ENCODE measurements at places on chromosomes 7 and 10.

GRCh38 chr7:46294381-46294780 is 373.3 kb upstream of the IGFBP3 start:
- no peak for DNase-seq

- DNase-seq, result no peak
Observed at GRCh38 chr10:52577047-52577446, 195.5 kb downstream of the MBL2 start.

DNA sequence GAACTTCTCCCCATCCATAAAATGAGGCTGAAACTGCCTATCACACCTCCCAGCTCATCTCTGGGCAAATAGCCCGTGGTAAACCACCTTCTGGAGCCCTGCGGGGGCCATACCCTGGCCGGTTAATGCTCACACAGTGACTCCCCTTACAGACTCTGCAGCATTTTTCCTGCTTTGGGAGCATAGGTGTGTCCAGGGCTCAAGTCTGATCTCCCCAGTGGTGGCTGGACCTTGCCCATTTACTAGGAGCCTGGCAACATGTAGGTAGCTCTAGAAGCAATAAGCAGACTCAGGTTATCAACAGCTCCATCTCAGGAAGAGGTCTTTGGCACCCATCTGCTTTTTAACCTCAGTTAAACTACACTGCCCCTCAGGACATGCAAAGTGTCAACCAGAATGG is 5.5 kb upstream of the CDHR1 start:
- DNase-seq, result no peak

- no peak for DNase-seq
Observed at GRCh38 chr7:91293136-91293535, 28.9 kb downstream of the FZD1 start.

GRCh38 chr10:15877836-15878576 is 17.7 kb upstream of the MINDY3 start:
- no peak for DNase-seq

GRCh38 chr10:44977287-44978212 is 1.1 kb downstream of the DEPP1 start:
- no peak for DNase-seq

DNA sequence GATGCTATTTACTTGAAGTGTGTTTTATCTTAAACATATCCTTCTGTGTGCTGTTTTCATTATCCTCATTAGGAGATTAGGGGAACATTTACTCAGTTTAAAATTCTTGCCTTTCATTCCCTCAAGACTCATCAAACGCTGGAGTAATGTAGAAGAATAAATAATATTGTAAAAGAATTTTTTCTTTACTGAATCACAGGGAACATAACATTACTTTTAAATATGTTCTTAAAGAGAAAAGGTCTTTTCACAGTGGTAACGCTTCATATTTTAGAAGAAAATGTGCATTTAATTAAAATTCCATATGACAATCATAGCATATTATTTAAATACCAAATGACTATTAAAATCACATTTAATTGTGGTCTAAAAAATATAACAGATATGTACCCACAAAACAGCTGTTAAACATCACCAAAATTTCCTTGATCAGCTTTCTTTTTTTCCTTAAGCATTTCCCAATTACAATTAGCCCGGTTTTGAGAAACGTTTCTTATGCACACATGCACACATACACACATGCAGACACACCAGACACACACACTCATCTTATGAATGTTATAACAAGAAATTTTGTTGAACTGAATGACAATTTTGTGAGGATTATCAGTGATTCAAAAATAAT is 102.0 kb upstream of the GLI3 start:
- DNase-seq, result no peak

DNA sequence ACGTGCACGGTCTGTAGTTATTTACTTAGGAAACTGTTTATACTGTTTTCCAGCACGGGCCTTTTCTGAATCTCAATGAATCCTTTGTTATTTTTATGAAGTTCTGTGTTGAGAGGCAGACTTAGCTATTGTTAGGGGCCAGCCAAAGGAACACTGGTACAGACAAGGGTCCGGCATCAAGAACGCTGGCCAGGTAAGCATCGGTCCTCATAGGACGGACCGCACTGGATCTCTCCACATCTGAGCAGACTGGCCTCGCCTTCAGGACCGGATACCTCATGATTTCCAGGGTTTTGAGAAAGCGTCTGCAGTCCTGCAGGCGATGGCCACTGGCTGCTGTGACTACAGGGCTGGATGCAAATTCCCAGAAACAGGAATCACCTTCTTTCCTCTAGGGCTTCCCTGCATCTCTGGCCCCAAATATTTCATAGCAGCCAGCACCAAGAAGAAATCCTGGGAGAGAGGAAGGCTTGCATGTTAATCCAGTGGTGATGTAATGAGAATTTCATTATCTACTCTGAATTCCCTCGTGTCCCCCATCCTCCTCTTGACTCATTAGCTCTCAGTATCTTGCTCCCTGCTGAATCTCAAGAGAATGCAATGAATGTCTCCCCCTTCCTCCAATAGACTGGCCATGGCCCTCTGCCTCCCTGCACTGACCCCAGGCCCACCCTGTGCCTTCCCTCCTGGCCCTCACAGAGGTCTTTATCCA is 325.4 kb upstream of the NPVF start:
- no peak for DNase-seq

GRCh38 chr10:88989824-88990383 is 694 bp upstream of the FAS start:
- no peak for DNase-seq

- DNase-seq, result no peak
Observed at GRCh38 chr7:96400518-96400917, 78.6 kb upstream of the SLC25A13 start.

DNA sequence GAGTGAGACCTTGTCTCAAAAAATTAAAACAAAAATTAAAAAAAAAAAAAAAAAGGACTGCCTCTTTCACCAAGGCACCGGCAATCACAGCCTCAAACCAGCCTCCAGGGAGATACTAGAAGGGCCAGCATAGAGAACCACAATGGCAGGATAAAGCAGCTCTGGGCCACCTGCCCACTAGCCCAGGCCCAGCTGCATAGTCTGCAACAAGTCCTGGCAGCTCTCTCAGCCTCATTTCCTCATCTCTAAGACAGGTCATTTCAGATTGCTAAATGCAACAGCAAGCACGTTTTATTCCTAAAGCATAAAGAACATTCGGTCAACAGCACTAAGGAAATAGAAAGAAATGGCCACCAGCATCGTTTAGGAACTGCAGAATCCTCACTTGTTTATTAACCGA is 28.8 kb downstream of the XPNPEP1 start:
- DNase-seq, result no peak

DNA sequence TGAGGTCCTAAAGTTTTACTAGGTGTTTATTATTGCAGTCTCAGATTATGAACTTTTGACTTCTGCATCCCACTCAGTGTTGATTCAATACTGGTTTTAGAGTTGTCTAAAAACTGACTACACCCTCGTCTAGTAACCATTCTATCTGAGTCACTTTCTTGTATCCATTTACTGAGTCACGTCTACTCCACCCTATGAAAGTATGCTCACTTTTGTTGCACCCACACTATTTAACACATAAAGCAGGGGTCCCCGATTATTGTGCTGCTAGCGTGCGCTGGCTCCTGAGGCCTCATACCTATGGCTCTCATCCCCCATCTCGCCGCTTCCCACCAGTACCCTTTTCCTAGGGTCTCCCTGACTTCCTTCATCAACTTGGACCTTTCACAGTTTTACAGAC is 2.0 kb downstream of the SAMD9 start:
- DNase-seq, result peak; percentile 13

DNA sequence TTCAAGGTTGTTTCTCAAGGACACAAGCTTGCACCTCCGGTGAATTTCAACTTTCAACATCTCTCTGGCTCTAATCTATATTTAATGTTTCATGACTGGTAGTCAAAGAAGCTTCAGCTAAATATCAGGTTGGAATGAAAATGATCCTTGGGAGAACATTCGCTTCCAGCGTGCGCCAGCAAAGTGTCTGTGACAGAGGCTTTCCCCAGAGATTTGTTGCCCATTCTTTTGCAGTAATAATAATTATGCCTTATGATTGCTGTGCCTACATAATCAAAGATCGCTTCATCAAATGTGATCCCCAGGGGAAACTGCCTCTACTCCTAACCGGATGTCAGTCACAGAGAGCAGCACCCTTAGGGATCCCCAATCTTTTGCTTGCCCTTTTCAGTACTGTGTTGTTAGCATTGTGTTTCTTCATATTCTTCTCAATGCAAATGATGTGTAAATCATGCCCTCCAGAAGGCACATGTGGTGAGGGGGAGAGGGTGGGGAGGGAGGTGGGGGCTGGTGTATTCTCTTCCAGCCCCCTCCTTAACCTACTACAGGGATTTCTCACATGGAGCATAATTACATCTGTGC is 30.5 kb downstream of the FZD1 start:
- DNase-seq, result no peak

DNA sequence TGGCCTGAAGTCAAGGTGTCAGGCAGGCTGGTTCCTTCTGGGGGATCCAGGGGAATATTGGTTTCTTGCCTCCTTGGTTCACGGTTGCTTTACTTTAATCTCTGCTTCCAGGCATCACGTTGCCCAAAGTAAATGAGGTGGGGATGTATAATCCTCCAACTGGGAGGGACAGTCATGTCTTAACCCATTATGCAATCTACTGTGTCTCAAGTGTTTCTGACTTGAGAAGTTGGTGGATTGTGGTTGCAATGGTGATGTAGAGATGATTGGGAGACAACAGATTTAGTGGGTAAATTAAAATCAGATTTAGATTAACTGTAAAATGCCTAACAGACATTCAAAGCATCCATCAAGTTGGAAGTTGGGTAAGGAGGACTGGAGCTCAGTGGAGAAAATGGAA is 32.7 kb downstream of the TBXAS1 start:
- DNase-seq, result no peak

DNA sequence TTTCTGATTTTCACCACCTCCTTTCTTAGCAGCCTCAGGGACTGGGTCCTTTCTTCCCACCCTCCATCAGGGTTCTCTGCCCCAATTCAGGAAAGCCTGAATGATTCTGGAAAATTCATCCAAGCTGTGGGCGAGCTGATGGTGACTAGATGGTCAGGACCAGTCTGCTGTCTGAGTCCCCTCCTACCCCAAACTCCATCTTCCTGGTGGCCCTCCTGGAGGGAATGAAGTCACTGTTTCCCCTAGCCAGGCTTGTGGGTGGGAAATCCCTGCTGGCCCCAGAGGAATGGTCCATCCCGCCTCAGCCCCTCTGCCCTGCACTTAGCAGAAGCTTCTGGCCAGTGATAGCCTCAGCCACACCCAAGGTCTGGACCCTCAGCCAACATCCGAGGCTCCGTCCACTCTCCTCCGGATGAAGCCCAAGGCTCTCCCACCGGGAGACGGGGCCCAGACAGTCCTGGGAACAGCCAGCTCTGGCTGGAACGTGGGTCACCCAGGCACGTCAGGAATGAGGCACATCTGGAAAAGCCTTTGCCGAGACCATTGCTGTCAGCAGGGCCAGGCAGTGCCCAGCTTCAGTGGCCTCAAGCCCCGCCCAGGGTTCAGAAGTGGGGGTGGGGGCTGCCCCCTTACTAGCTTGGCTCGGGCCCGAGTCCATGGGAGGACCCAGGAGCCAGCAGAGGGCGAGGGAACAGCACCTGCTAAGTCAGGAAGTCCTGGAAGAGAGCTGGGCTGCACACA is 4.0 kb upstream of the AQP1 start:
- no peak for DNase-seq

DNA sequence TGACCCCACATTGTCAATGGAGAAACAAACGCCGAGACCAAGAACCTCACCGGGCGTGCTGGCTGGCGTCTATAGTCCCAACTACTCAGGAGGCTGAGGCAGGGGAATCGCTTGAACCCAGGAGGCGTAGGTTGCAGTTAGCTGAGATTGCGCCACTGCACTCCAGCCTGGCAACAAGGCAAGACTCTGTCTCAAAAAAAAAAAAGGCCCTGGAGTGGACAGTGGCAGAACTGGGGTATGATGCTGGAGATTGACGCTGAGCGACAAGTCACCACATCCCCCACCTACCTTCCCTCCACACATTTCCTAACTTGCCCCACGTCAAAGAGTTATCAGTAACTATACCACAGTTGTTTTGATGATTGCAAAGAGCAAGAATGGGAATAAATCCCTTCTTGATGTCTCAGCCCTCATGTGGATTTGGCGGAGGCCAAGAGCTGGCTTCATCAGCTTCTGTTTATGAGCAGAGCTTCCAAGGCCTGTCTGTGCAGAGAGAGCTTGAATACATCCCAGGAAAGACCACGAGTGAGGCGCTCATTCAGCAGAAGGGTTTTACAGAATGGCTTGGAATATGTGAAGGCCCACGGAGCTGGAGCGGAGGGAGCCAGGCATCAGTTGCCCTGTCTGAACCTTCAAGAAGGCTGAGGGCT is 28.0 kb upstream of the TNS3 start:
- no peak for DNase-seq

GRCh38 chr7:157740251-157740798 is 403.5 kb downstream of the DNAJB6 start:
- DNase-seq, result no peak

DNA sequence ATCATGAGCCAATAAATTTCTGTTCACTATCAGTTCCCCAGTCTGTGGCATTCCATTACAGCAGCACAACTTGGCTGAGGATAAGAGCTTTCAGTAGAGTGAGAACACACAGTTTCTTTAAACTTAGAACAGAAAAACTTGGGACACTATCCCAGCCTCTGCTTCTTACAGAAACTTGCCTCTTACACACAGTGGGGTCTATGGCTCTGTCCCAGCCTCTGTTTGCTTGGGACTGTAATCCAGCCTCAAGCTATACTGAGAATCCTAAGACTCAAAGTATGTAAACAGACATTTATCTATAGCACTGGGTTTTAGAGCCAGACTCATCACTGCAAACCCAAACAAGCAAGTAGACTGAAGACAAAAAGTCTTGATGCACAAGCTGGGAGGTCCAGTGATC is 355.8 kb upstream of the VSTM2A start:
- DNase-seq, result no peak

- DNase-seq, result no peak
Observed at GRCh38 chr10:127470911-127471310, 78.2 kb upstream of the NPS start.

GRCh38 chr10:117545141-117546019 is 2.8 kb downstream of the EMX2 start:
- no peak for DNase-seq

DNA sequence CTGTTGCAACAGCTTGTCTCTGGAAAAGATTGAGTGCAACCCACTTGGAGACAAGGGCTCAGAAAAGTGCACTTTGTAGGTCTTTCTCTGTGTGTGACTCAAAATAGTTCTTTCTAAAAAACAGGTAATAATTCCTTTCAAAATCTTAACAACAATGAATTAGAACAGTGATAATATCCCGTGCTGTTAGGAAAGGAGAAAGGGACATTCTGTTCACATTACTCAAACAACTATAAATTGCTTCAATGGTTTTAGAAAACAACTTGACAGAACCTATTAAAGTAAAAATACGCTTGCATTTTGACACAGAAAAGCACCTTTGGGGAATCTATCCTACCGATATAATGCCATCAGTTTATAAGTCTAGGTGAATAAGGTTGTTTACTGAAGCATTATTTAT is 468.1 kb upstream of the DPP6 start:
- DNase-seq, result no peak

DNA sequence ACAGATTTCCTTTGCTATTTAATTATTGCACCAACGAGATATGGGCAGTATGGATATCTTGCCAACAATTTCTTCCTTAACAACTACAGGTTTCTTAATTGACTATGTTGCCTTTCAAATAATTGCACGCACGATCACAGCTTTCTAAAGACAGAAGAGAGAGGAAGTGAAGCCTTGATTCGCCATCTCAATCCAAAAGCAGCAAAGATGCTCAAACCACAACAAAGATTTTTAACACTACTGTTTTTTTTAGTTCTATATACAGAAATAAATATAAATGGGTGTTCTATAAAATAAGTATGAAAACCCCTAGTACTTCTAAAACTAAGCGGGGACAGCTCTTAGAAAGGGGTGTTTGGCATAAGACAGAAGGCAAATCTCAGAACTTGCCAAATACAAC is 251.3 kb downstream of the SFMBT2 start:
- DNase-seq, result no peak
